ENCODE measurements at places on chromosomes 6 and 20.

DNA sequence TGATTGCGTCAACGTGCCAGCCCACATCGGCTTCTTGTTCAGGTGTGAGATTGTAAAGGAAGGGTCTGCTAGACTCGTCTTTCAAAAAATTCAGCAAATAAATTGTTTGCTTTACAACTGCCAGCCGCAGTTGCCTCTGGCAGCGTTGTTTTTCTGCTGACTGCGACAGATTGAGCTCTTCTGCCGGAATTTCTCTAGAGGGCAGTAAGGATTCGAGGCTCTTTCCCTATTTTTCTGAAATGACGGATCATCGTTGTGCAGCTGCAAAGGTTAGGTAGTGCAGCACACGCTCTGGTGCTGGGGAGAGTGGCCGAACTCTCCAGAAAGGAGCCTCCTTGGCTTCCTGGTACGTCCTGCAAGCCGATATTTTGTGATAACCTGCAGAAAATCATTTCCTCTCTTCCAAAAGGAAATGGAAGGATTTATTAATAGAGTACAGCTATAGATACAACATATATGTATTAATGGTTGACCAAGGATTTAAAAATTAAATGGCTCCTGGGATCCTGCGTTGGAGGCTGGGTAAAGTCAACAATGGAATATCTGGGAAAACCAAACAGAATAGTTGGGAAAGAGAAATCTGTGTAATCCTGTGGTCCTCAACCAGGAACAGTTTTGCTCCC is 121.9 kb upstream of the ZFP64 start:
- DNase-seq, result peak; percentile 64

GRCh38 chr6:154638369-154638768 is 94.8 kb upstream of the SCAF8 start:
- no peak for DNase-seq

DNA sequence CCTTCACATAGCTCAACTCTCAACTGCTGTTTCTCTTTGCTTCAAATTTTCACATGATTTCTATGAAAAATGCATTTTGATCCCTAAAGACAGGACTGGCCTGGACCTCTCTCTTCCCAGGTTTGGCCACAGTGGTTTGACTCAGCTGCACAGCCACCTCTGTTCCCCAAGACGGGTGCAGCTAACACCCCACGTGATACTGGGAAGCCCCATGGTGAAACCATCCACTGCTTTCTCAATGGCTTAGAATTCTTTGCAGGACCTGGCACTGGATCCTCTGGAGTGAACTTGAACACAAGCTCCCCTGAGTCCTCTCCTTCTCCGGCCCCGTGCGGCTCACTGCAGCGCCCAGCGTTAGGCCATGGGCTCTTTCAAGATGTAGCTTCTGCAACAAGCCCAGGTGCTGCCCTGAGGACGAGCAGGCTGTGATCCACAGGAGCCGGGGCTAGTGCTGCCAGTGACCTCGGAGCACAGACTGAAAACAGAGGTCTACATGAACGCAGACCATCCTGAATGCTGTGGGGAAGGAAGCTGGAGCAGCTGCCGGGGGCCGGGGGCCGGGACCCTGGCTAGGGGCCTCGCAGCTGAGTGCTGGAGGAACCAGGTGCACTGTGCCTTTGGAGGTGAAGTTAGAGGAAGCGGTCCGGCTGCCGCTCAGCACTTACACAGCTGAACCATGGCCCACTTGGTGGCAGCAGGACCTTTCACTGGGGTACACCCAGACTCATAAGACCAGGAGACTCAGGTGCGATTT is 58.8 kb upstream of the MPC1 start:
- DNase-seq, result no peak

DNA sequence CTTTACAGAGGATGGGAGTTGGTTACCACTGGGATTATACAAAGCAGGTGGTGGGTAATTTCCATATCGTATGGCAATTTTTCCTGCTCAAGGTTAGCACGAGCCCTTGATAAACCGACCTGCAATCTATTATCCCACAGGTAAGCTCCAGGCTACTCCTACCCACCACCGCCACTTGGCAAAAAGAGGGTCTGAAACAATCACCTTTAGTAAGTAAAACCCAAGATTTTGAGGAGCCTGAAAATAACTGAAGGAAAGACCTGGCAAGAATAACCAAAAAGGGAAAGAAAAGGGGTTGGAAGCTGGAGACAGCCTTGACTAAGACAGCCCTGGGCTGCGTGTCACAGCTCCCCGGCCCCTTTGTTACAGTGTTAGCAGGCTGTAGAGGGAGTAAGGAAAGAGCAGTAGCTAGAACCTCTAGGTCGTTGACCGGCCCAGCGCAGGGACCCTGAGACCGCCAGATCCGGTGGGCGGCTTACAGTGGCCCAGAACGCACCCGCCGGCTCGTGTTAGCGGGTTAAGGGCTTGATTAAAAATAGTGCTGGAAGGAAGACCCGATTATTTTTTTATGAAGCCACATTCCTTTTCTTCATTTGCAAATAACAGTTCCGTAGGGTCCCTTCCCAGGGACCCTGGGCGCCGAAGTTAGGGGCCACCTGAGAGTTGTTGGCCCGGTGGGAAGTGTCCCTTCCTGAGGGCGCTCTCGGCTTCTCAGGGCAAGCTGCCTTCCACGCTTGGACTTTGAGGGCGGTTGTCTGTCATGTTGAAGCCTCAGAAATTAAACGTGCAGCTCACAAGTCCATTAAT is 30.5 kb downstream of the TFAP2B start:
- DNase-seq, result no peak

DNA sequence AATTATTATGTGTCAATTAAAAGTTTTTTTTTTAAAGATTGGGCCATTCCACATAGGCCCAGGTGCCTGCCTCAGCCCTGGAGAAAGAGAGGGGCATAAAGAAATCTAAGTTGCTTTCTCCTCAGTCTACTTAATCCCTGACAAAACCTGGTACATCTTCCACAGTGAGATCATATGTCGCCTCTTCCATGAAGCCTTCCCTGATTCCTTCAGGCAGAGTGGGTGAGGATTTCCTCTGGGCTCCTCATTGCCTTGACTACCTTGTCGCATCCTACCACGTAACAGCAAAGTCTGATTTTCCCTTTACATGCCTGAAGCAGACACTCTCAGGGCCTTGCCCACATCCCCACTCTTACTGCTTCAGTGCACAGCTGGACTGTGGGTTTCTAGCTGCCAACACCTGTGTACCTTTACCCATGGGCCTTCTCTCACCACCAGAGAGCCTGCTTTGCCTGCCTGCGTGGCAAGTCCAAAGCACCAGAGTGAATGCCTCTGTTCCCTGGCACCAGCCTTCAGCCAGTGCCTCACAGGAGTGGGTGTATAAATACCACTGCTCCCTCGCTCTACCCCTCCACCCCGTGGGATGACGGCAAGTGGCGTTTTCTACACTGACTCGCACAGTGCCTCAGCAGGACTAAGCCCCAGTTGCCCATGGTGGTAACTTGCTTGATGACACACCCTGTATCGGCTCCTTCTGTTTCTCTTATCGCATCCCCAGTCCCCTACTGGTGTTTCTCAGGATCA is 68.0 kb downstream of the EYA2 start:
- DNase-seq, result no peak

Measured in RPMI7951 (cell line).